ENCODE measurements at places on chromosomes 3 and 15.

- peak; percentile 74 for DNase-seq
Measured at GRCh38 chr15:75801859-75802593, 41.2 kb upstream of the UBE2Q2 start.

DNA sequence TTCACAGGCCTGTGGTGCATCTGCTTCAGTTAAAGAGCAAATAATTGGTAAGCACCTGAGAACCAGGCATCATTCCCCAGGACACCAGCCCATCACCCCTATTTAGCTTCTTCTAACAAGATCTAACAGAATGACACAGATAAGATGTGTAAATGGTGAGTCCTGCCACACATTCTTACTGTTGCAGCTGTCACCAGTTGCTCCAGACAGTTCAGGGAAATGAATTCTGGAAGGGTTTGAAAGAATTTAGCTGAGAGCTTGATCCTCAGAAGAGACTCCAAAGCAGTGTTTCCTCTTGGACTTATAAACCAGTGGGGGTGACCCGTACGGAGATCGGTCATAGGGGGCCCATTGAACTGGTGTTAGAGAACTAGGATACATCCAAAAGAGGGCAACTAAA lies 238.0 kb downstream of the MEX3B start:
- no peak for DNase-seq

- no peak for DNase-seq
Measured at GRCh38 chr3:69566275-69566674, 173.0 kb upstream of the MITF start.

GRCh38 chr3:182802413-182803390 lies 9.4 kb downstream of the ATP11B start:
- no peak for DNase-seq
